ENCODE measurements at places on chromosomes 3 and 15. TPM values are rescaled to one million over a fixed set of nuclear protein-coding genes. Genes with fewer than 3 reads are reported as not detected.

DNA sequence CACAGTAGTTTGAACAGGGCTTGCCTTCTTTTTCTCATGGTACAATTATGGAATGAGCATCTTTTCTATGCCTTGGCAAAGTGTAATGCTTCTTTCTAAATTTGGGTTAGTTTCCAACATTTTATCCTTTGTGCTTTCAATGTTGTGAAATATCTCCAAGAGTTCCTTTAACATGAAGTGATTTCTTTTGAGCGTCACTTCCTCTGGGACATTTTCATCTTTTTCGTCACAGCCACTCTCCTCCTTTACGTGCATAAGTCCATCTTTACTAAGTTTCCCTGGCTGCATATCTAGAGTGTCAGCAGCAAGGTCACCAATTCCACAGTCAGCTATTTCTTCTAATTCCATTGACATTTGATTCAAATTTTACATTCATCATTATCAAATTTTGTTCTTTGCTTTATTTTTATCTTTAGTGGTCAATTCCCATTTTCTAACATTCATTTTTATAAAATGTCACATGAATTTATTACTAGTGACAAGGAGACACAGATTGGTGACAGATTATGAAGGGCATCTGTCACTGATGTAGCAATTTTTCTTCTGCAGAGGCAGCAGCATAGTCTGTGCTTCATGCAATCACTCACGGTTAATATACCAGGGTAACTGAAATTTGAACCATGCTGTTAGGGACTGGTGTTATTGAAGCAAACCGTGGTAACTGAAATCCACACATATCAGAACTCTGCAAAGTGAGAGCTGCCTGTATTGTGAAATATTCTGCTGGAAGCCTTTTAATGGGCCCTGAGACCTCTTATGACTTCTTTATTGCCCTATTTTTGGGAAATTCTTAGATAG lies 126.5 kb upstream of the THBS1 start:
- H3K4me3 ChIP-seq, result no peak overlapping the region
- no peak overlapping the region for H3K27ac ChIP-seq
- no peaks in the 10 kb centered on the region for H3K4me1 ChIP-seq
- DNase-seq, result no peak
- no peaks in the 10 kb centered on the region for H3K36me3 ChIP-seq
- no peaks in the 10 kb centered on the region for H3K27me3 ChIP-seq

SERPINI2 gene
- total RNA-seq, result 0.51 TPM

PAK6 gene
- total RNA-seq, result 0.91 TPM

DNA sequence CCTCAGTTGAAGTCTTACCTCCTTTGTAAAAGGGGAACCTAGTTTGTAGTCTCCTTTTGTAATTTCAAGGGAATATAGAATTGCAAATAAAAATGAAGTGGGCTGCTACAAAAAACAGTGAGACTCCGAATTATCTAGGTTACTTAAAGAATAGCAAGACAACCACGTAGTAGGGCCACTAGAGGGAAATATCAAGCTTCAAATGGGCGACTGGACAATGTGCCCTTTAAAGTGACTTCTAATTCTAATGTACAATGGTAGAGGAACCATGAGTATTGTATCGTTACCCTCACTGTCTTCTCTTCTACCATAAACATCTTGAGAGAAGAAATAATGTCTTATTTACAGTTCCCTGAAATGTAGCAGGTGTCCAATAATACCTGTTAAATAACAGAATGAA lies 56.3 kb downstream of the TP63 start:
- no peak for DNase-seq
- H3K27ac ChIP-seq, result no peak overlapping the region
- H3K36me3 ChIP-seq, result no peaks in the 10 kb centered on the region
- H3K27me3 ChIP-seq, result no peaks in the 10 kb centered on the region
- H3K4me1 ChIP-seq, result no peaks in the 10 kb centered on the region

DNA sequence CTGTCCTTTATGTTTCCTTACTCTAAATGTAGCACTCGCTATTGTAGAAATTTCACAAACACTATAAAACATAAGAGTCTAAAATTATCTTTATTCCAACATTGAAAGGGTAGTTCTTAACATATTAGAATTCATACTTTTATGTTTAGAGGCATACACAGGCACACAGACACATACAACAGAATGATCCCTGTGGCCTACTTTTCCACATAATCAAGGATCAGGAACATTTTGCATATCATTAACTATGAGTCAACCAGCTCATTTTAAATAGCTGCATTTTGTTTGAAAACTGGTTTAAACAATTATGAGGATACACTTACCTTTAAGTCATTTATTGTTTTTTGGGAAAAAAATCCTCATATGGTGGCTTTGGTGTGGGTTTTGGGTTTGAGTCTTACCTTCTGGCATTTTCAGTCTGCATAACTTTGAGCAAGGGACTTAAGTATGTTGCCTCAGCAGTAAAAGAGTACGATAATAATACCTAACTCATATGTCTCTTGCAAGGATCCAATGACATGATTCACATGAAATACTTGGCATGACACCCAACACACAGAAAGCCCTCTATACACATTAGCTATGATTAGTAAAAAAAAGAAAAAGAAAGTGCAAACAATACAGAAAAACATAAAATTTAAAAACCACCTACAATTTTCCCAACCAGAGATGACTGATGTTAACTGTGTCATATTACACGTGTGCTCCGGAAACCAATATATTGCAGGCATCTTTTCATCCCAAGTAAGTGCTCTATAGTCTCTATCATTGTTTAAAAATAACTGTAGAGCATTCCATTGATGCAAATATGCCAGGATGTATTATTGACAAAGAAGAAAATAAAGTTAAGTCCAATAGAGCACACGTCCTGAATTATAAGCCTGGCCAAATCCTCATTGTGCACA lies 213.1 kb upstream of the ADAMTS9 start:
- no peak for DNase-seq
- no peaks in the 10 kb centered on the region for H3K27me3 ChIP-seq
- H3K4me3 ChIP-seq, result no peak overlapping the region
- H3K36me3 ChIP-seq, result no peaks in the 10 kb centered on the region
- H3K4me1 ChIP-seq, result peaks cover 8% of the 10 kb centered on the region

ZBED2 gene
- not detected for total RNA-seq

GRCh38 chr3:100030346-100030745 lies 84.0 kb downstream of the FILIP1L start:
- H3K27ac ChIP-seq, result no peak overlapping the region
- H3K4me1 ChIP-seq, result peaks cover 12% of the 10 kb centered on the region
- DNase-seq, result no peak
- no peaks in the 10 kb centered on the region for H3K27me3 ChIP-seq

B3GNT5 gene
- total RNA-seq, result 10.0 TPM

GRCh38 chr3:139937674-139938279 lies 2.8 kb downstream of the CLSTN2 start:
- peak; percentile 46 for DNase-seq
- H3K36me3 ChIP-seq, result no peaks in the 10 kb centered on the region
- H3K4me1 ChIP-seq, result no peaks in the 10 kb centered on the region
- no peak overlapping the region for H3K27ac ChIP-seq

GOLGA6L9 gene
- 1.6 TPM for total RNA-seq

TUSC7 gene
- total RNA-seq, result not detected

DNA sequence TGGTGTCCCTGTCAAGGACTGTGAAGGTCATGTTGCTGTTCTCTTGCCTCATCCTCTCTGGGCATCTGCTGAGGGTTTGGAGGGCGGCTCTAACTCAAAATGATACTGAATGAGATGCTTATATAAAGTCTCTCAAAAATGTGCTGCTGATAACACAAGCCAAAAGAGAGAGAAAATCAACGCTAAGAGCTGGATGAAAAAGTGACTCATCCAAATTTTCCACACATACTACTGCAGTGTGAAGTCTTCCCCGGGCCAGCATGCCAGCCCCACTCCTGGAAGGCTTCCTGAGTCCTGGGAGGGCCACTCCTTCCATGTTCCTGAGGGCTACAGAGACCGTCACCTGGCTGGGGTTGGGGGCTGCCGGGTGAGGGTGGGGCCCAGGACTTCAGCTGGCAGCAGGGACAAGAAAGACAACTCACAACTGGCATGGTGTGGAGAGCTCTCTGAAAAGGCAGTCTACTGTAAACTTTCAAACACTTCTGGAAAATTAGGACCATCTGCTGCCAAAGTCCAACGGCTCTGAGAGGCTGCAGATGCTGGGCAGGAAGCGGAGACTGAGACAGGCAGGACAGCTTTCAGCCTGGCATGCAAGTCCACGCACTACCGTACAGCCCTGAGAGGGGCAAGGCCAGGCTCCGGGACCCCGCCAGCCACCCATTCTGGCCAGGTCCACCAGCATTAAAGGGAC lies 200.3 kb downstream of the ADAMTS17 start:
- no peaks in the 10 kb centered on the region for H3K4me1 ChIP-seq
- no peak overlapping the region for H3K4me3 ChIP-seq
- H3K36me3 ChIP-seq, result no peaks in the 10 kb centered on the region
- DNase-seq, result no peak
- H3K27ac ChIP-seq, result no peak overlapping the region

DNA sequence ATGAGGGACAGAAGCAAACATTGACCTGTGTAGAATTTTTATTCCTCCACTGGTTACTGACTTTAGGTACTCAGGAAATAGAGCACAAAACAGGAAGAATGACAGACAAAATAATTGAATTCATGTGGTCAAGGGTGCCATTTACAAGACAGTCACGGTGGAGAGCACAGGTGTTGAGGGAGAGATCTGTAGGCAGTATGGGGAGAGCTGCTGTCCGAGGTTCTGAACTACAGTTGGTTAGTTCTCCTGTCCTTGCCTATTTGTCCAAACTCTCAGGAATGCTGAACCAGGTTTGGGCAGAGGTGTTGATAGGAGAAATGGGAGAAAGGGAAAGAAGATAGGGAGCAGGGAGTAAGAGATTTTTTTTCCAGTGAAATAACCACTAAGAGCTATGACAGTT lies 178.5 kb upstream of the ZBTB20 start:
- H3K4me1 ChIP-seq, result no peaks in the 10 kb centered on the region
- H3K27me3 ChIP-seq, result no peaks in the 10 kb centered on the region
- DNase-seq, result no peak
- H3K4me3 ChIP-seq, result no peak overlapping the region
- H3K27ac ChIP-seq, result no peak overlapping the region

GRCh38 chr3:98021830-98022560 lies 13.1 kb downstream of the GABRR3 start:
- peaks cover 2% of the 10 kb centered on the region for H3K27me3 ChIP-seq
- no peak overlapping the region for H3K27ac ChIP-seq
- no peaks in the 10 kb centered on the region for H3K4me1 ChIP-seq
- no peak overlapping the region for H3K4me3 ChIP-seq

- no peaks in the 10 kb centered on the region for H3K27me3 ChIP-seq
- H3K36me3 ChIP-seq, result no peaks in the 10 kb centered on the region
- DNase-seq, result no peak
- no peak overlapping the region for H3K4me3 ChIP-seq
- no peaks in the 10 kb centered on the region for H3K4me1 ChIP-seq
- no peak overlapping the region for H3K27ac ChIP-seq
These were observed 1005.8 kb upstream of the NR2F2 start for GRCh38 chr15:95324656-95325055.

- no peaks in the 10 kb centered on the region for H3K36me3 ChIP-seq
- H3K27me3 ChIP-seq, result no peaks in the 10 kb centered on the region
These were observed 498.6 kb downstream of the NAALADL2 start for GRCh38 chr3:175357758-175358157.

DNA sequence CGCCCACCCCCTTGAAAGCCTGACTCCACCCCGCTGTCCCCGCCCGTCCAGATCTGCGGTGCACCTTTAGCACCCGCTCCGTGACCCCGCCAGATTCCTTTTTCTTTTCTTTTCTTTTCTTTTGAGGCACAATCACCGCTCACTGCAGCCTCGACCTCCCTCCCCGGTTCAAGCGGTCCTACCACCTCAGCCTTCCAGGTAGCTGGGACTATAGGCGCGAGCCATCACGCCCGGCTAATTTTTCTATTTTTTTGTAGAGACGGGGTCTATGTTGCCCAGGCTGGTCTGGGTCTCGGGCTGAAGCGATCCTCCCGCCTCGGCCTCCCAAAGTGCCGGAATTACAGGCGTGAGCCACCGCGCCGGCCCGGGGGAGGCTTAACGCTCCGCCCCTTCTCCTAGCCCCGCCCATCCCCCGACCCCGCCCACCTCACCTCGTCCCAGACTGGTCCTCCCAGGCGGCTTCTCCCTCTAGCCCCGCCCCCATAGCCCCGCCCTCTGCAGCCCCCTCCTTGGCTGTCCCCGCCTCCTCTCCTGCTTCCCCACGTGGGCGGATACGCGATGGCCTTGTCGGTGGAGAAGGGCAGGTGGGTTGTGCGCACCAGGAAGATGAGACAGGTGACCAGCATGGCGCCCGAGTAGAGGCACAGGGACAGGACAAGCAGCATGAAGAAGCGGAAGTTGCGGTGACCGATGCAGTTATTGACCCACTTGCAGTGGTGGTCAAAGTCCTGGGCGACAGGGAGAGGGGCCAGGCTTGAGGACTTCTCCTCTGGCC lies 3.2 kb downstream of the ZDHHC19 start:
- H3K27ac ChIP-seq, result no peak overlapping the region
- H3K4me3 ChIP-seq, result no peak overlapping the region
- no peaks in the 10 kb centered on the region for H3K4me1 ChIP-seq
- no peaks in the 10 kb centered on the region for H3K27me3 ChIP-seq

DNA sequence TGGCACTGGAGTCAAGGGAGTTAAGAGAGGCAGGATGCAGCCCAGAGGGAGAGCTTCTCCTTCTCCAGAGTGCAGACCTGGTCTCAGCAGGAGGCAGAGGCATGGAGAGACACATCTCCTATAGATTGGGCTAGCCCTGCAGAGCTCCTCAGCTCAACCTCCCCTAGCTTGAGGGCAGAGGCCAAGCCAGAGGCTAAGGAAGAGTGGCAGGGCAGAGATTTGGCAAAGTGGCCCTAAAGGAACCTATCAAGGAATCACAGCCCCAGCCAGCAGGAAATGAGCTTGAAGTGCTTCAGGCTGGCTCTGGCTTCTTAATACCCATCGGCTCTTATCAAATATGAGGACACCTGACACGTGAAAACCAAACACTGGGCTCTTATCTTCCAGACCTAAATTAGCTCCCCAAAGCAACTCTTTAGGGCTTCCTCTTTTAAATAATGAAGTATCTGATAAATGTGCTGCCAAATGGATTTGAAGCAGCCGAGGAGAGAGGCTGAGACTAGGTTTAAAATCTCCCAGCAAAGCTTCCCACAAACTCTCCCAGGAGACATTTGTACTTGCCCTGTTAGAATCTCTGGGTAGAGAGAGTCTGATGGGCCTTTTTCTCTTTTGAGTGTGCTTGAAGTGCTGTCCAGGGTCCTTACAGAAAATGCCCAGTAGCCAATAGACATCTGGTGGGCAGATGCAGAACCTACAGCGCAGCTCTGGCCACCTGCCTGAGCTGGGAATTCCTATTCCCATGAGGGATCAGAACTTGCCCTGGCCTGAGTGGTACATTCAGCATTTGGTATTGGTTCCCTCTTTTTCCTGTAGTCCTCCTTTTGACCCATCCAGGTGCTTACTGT lies 271.4 kb downstream of the CLSTN2 start:
- no peak overlapping the region for H3K27ac ChIP-seq
- DNase-seq, result no peak
- H3K27me3 ChIP-seq, result no peaks in the 10 kb centered on the region
- H3K4me1 ChIP-seq, result no peaks in the 10 kb centered on the region

GRCh38 chr3:176562331-176562730 lies 635.0 kb downstream of the TBL1XR1 start:
- H3K4me1 ChIP-seq, result no peaks in the 10 kb centered on the region
- H3K27ac ChIP-seq, result no peak overlapping the region
- H3K4me3 ChIP-seq, result no peak overlapping the region
- H3K36me3 ChIP-seq, result no peaks in the 10 kb centered on the region

GABRR3 gene
- not detected for total RNA-seq

- no peak for DNase-seq
- H3K27ac ChIP-seq, result no peak overlapping the region
- no peaks in the 10 kb centered on the region for H3K27me3 ChIP-seq
- H3K4me3 ChIP-seq, result no peak overlapping the region
These were observed 96.7 kb upstream of the NECTIN3 start for GRCh38 chr3:110974902-110975301.

MEF2A gene
- total RNA-seq, result 160 TPM

NEK11 gene
- total RNA-seq, result 5.9 TPM

GRCh38 chr3:47772788-47773187 lies 8.9 kb downstream of the SMARCC1 start:
- DNase-seq, result no peak
- H3K4me1 ChIP-seq, result no peaks in the 10 kb centered on the region
- no peak overlapping the region for H3K27ac ChIP-seq
- H3K36me3 ChIP-seq, result no peaks in the 10 kb centered on the region
- H3K27me3 ChIP-seq, result no peaks in the 10 kb centered on the region
